ENCODE measurements at places on chromosomes 12 and 14. TPM values are rescaled to one million over a fixed set of nuclear protein-coding genes. Genes with fewer than 3 reads are reported as not detected.

DNA sequence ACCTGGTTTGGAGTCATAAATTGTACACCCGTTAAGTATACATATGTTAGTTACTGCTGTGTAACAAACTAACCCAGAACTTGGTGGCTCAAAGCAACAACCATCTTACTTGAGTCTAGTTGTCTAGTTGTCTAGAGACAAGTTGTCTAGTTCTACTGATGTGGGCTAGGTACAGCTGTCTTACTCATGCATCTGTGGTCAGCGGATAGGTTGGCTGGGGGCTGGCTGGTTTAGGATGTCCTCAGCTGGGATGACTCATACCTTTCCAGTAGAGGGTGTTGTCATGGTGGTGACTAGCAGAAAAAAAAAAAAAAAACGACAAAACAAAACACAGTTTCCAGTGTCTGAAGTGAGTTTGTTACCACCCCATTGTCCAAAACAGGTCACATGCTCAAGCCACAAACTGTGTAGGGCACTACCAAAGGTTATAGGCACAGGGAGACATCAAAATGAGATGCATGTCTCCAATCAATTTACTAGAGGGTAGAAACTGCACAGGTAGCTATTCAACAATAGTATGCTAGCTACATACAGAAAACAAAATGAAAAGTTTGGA lies 680.3 kb downstream of the MED13L start:
- DNase-seq, result no peak

DNA sequence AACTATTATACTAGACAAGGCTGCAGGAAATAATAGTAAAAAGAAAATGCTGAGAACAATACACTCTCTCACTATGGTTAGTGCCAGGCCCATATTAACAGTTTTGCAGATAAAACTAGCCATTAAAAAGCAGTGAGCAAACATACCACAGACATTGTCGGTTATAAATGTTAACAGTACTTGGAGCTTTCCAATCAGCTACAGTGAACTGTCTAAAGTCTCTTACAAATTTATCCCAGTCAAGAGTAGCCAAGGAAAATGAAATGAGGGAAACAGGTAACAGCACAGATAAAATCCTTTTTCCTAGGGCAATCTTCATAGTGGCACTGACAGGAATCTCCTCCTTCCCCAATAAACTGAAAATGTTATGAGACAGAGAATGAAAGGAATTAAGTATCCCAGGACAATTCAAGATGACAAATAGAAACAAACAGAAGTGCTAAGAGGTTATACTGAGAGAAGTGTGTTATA lies 30.8 kb downstream of the PAWR start:
- no peak for DNase-seq

GRCh38 chr12:96441816-96442215 lies 41.6 kb upstream of the CDK17 start:
- no peak for DNase-seq

FGF23 gene
- total RNA-seq, result not detected

DNA sequence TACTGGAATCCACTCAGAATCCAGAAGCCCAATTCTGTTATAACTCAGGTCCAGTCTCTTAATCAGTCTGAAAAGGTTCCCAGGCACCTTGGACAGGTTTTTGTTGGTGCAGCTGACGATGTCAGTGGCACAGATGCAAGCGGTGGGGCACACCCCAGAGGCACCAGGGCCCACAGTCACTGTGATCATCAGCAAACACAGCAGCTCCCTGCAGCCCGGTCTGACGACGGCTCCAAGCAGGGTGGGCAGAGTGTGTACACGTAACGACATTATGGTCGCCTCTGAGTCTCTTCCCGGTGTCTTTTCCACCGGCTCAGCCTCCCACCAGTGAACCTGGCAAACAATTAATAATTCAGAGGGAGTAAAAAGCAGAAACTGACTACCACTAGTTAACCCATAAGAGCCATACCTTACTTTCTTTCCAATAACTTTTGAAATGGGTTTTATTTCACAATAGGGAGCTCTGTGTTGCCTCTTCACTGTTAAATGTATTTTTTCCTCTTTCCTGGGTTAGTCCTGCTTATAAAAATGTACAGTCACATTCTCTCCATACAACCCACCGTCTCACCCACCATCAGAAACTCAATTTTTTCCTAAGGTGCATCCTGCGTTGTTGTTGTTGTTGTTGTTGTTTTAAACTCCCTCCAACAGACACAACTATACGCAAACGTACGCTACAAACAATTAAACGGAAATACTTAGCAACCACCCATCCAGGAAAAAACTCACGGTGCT lies 521 bp upstream of the PCED1B start:
- DNase-seq, result no peak

Measured in mesothelial cell of epicardium (in vitro differentiated cells).